ENCODE measurements at places on chromosomes 3 and 15. TPM values are rescaled to one million over a fixed set of nuclear protein-coding genes. Genes with fewer than 3 reads are reported as not detected.

DNA sequence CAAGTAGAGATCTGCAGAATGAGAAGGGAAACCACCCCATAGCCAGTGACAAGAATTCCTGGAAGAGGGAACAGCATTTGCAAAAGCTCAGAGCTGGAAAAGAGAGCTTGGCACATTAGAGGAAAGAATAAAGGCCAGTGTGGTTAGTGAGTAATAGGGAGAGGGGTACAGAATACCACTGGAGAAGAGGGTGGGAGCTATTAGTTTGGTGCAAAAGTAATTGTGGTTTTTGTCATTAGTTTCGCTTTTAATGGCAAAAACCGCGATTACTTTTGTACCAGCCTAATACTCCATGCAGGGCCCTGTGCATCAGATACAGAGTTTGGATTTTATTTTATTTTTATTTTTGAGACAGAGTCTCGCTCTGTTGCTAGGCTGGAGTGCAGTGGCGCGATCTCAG, 9.8 kb downstream of the SLC24A1 start:
- no peak for DNase-seq
- no peaks in the 10 kb centered on the region for H3K27me3 ChIP-seq
- H3K27ac ChIP-seq = no peak overlapping the region

- no peaks in the 10 kb centered on the region for H3K36me3 ChIP-seq
- no peaks in the 10 kb centered on the region for H3K27me3 ChIP-seq
- DNase-seq = no peak
- no peaks in the 10 kb centered on the region for H3K4me1 ChIP-seq
- no peak overlapping the region for H3K27ac ChIP-seq
These were observed 19.5 kb upstream of the ZMAT3 start for GRCh38 chr3:179091113-179091512.

DNA sequence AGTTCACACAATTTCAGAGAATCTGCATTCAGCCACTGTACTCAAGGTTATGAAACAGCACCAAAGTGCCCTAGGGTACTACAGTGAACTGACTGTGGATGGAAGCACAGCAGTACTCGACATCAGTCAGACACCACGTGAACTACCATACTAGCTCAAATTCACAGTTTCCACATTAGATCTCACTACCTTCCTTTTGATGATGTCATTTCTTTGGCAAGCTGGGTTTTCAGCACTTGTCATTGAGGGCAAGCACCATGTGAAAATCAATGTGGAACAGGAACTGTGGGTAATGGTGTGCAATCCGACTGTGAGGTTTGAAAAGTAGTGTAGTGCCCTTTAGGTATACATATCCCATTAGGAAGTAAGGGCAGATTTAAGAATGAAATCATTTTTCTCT, 110.5 kb upstream of the BFSP2 start:
- H3K36me3 ChIP-seq = no peaks in the 10 kb centered on the region
- H3K4me1 ChIP-seq = no peaks in the 10 kb centered on the region
- no peaks in the 10 kb centered on the region for H3K27me3 ChIP-seq
- no peak overlapping the region for H3K4me3 ChIP-seq

- H3K4me1 ChIP-seq = peaks cover 11% of the 10 kb centered on the region
- H3K36me3 ChIP-seq = no peaks in the 10 kb centered on the region
- no peak for DNase-seq
- no peaks in the 10 kb centered on the region for H3K27me3 ChIP-seq
These were observed 124.6 kb downstream of the AKAP13 start for GRCh38 chr15:85504749-85505676.

ABI3BP gene
- total RNA-seq = 177 TPM

Measured in sigmoid colon (tissue), 7 donors.